Stimulated activated CD4-positive, alpha-beta T cell treated with anti-CD3 and anti-CD28 coated beads, Interleukin-1b, Interleukin-23, amount 100 ng/mL, for 48 hours (primary cell): ENCODE measurements at places on chromosomes 12 and 14.
A peak's percentile ranks its signal among the peaks of the same experiment; 100 is the strongest.

- DNase-seq: no peak
Observed at GRCh38 chr12:4784404-4785054, 64.3 kb downstream of the GALNT8 start.

DNA sequence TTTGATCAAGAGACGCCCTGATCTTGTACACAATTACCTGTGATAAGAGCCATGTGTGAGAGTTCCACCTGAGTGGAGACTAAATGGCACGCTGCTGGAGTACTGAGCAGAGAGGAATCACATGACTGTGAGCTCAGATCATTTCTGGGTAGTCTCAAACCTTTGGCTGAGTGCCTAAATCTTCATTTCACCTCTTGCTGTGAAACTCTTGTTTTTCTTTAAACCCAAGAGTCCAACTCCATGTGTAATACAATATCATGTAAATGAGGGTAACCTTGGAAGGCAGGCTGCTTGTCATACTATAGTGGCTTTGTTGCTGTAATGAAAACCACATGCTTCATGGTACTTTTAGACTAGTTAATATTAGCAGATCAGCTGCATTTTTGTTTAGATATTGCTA, 156.9 kb downstream of the CAND1 start:
- no peak for DNase-seq

GRCh38 chr14:98174041-98174440, 1098.0 kb downstream of the BCL11B start:
- DNase-seq: peak; percentile 67

- no peak for DNase-seq
Observed at GRCh38 chr14:76904100-76904739, 78.0 kb downstream of the LRRC74A start.

DNA sequence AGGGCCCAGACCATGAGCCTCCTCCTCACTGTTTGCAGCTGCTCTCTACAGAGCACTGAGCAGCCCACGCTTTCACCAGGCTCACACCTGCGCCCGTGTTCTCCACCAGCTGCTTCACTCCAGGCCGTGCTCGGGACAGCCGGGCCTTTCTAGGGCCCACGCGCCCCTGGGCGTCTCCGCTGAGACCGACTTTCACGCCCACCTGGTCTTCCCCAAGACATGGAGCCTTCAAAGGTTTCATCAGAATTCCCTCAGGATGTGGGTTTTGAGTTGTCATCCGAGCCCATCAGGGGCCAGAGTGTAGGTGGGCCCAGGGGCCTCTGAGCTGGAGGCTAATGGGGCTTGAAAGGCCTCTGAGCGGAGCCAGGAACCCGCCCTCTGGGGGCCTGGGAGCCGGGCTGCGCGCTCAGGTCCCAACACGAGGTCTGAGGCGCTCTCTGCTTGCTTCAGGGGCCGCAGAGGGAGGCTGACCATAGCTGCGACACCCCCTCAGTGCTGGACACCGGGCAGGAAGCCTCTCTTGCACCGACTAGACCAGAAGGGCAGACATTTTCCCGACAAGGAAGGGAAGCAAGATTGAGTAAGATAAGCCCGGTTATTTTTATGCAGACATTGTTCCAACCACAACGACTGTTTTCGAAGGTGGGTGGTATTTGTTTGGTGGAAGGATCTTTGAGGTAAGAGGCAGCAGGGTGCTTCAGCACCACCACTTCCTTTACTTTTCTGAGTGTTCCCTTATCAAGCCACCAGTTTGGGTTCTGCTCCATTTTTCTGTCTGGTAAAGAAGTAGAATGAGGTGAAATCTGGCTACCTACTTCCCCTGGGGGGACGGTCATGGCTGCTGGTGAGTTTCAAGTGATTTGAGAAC, 125.0 kb upstream of the FUT8 start:
- peak; percentile 65 for DNase-seq
